ENCODE measurements at places on chromosomes 16 and 17.
A peak's percentile ranks its signal among the peaks of the same experiment; 100 is the strongest.

- DNase-seq, result no peak
Observed at GRCh38 chr16:30840611-30841010, 53.3 kb downstream of the BCL7C start.

DNA sequence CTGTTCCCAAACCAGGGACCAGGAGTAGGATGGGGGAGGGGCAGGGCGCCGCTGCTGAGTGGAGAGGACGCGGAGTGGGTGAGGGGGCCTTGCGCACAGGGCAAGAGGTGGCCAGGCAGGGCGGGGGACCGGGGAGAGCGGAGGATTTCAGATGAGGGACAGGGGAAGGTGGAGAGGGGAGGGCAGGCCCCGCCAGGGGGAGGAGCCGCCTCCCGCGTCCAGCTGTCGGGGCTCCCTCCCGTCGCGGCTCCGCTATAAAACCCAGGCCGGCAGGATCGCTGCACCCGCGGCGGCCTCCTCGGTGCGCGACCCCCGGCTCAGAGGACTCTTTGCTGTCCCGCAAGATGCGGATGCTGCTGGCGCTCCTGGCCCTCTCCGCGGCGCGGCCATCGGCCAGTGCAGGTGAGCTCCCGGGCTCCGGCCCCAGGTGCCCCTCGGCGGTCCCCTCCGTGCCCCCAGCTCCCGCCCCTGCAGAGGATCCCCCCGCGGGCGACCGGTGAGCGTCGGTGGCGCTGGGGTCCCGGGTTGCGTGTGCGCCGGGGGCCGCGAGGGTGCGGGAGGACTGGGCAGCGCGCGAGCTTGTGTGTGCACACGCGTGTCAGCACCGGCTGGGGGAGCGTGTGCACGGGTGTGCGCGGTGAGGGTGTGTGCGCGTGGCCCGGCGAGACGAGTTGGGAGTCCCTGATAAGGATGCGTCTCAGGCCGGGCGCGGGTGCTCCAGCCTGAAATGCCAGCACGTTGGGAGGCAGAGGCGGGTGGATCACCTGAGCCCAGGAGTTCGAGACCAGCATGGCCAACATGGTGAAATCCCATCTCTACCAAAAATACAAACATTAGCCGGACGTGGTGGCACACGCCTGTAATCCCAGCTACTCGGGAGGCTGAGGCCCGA is at the start of gene CA4:
CA4 (plus strand) TSS at position 283 of the 892 bp plus-strand sequence; CDS start at position 345, 62 bp downstream.
- no peak for DNase-seq

DNA sequence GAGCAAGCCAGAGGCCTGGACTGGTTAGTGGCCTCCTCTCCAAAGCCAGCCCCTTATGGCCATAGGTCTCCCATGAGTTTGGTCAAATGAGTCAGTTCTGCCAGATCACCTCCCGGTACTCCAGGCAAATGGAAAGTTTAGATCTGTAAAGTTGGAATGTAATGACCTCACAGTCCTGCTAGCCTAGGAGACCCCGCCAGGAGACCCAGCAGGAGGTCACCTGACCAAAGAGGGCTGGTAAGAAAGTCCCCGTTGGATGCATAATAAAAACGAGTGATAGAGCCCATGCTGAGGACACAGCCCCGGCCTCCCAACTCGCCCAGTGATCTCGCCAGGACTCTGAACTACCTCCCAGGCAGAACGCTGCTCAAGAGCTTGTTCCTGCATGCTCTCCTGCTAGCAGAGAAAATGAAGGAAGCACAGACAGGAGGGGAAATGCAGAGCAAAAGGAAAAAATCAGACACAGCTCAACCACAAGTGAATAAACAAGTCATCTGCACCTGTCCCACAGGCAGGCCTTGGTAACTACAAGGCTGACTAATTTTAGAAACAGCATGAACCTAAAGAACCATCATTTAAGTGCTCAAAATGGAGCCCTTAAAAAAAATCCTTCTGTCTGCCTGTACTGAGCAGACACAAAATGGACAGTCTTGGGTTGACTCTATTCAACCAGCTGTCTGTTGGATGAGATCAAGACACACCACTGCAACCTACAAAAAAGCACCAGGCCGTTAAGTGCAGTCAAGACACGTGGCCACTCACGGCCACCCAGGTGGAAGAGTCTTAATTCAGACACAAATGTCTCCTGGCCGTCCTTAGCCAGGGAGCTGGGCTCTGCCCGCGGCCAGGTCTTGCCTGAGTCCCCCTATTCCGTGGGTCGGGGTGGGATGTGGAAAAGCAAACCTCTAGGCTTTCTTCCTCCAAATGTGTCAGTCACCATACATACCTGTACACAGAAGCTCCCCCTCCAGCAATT is 9.2 kb downstream of the CDIP1 start:
- no peak for DNase-seq

GRCh38 chr17:80874866-80875445 is 116.7 kb upstream of the CHMP6 start:
- DNase-seq, result no peak

GRCh38 chr17:71158437-71158836 is 962.4 kb upstream of the SOX9 start:
- DNase-seq, result no peak

GRCh38 chr17:62321451-62321850 is 58.9 kb upstream of the EFCAB3 start:
- DNase-seq, result no peak

- DNase-seq, result no peak
Observed at GRCh38 chr16:8055761-8056160, 534.5 kb downstream of the TMEM114 start.

GRCh38 chr17:82232322-82232820 is 3.5 kb downstream of the SLC16A3 start:
- DNase-seq, result peak; percentile 3

DNA sequence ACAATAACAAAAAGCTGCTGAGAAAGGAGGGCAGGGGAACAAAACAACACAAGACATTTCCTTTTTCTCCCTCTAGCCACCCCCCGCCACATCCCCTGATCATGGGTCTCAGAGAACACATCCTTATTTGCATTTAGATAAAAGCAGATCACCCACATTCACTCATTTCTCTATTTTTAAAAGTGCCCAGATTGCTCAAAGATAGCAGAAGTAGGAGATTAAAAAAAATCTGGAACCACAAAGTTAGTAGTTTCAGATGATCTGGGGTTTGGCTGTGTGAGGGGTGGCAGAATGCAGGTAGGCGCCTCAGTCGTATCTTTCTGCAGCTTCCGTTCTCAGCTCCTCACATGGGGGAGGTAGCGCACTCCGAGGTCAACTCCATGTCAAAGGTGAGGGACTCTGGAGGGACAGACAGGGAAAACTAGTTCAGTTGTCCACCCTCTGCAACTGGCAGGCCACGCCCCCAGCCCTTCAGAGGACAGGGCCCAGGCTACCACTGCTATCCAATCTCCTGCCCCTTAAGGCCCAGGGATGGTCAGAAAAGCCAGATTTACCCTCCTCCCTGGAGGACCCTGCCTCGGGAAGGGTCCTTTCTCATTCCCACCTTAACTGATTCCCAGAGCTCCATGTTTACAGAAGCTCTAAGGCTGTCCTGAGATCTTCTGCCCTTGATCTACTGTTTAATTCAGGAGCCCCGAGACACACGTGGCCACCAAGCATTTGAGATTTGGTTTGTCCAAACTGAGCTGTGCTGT is 27.3 kb downstream of the STAT5A start:
- no peak for DNase-seq

- DNase-seq, result no peak
Observed at GRCh38 chr17:39808409-39808997, 55.6 kb downstream of the IKZF3 start.

- peak; percentile 8 for DNase-seq
Observed at GRCh38 chr16:9061358-9061813, 30.1 kb upstream of the HAPSTR1 start.

Measured in immature natural killer cell (primary cell).